WTC11 (cell line): ENCODE measurements at places on chromosomes 3 and 15. TPM values are rescaled to one million over a fixed set of nuclear protein-coding genes. Genes with fewer than 3 reads are reported as not detected.

DNA sequence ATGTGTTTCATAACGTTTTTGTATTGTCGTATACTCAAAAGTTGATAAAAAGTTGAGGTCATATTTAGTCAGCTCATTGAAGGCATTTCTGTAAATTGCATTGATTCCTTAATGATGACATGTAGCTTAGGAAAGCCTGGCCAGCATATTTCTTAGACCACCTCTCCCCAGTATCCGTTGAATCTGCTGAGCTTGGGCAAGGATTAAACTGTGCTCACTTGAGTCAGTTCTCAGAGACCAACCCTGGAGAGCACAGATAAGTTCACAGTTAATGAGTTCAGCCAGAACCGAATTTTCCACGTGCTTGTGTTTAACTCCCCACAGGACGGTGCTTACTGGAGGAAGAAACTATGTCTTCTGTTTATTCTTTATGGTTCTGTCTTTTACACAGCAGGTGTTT, 132.7 kb downstream of the SLC25A26 start:
- H3K27ac ChIP-seq: 0 out of 2 replicates have a peak overlapping the region, but pooled peaks have one; percentile 46
- H3K27me3 ChIP-seq: no peaks in the 10 kb centered on the region
- no peak for DNase-seq
- peaks cover 13% of the 10 kb centered on the region for H3K4me1 ChIP-seq
- no peak overlapping the region for H3K4me3 ChIP-seq
- no peaks in the 10 kb centered on the region for H3K36me3 ChIP-seq

Gene DLEC1
- 0.81 to 1.4 TPM (median 1.1 TPM) in 3 replicates for total RNA-seq

GRCh38 chr3:13307041-13307440, 113.1 kb downstream of the NUP210 start:
- DNase-seq: no peak
- peaks cover 20% of the 10 kb centered on the region for H3K4me1 ChIP-seq
- no peak overlapping the region for H3K4me3 ChIP-seq
- no peaks in the 10 kb centered on the region for H3K36me3 ChIP-seq
- no peaks in the 10 kb centered on the region for H3K27me3 ChIP-seq

DNA sequence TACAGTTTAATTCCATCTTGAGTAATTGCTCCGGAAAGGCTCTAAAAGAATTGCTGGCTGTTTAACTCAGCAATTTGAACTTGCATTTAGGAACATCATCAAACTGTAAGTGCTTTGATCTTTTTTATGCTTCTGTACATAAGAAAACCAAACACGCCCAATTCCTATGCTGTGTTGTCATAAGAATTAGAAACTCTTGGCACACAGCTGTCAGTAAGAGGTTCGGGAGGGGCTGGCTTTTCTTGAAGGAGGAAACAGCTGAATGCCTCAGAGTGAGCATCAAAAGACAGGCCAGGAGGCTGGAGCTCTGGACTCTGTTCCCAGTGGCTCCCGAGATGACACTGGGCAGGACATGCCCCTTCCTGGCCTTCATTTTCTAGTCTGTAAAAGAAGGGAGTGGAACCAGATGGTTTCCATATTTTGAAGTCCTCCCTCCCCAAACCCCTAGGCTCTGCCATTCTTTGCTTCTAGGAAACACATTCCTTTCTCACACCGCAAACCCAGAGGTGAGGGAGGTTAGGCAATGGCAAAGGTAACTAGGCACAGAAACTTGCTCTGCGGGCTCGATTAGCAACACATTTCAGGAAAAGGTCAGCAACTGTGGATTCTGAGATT, 73.7 kb upstream of the DLG1 start:
- no peak for DNase-seq
- H3K27ac ChIP-seq: no peak overlapping the region
- peaks cover 21% of the 10 kb centered on the region for H3K4me1 ChIP-seq
- no peaks in the 10 kb centered on the region; the same call in 1 of the 2 replicates for H3K27me3 ChIP-seq

Gene PRSS50
- total RNA-seq: 0.70 to 1.4 TPM (median 1.2 TPM) in 3 replicates
